OCI-LY7 (cell line): ENCODE measurements at places on chromosomes 1 and 21. TPM values are rescaled to one million over a fixed set of nuclear protein-coding genes. Genes with fewer than 3 reads are reported as not detected.

Gene LMX1A
- not detected in 2 replicates for total RNA-seq

Gene LRRC53
- not detected in 2 replicates for total RNA-seq

Gene RHBDL2
- total RNA-seq = not detected in 2 replicates

Gene SIK1
- 4.6 and 5.5 TPM in 2 replicates for total RNA-seq

Gene C1orf141
- total RNA-seq = not detected in 2 replicates

Gene PCBP3
- total RNA-seq = 0.61 and 1.0 TPM in 2 replicates

Gene FAM20B
- total RNA-seq = 36.5 and 37.7 TPM in 2 replicates

Gene CAPZB
- total RNA-seq = 187 and 190 TPM in 2 replicates

Gene DIO1
- not detected in 2 replicates for total RNA-seq

Gene PPIAL4G
- not detected in 2 replicates for total RNA-seq

Gene GJB3
- not detected in 2 replicates for total RNA-seq

Gene FMO3
- not detected in 2 replicates for total RNA-seq

Gene CADM3
- not detected in 2 replicates for total RNA-seq

Gene ITGB2
- total RNA-seq = 60.8 and 78.9 TPM in 2 replicates

Gene CCDC17
- total RNA-seq = 5.0 and 5.6 TPM in 2 replicates

Gene PDC
- not detected in 2 replicates for total RNA-seq

Gene GDAP2
- total RNA-seq = 21.7 and 26.8 TPM in 2 replicates

Gene CXADR
- 5.4 and 6.6 TPM in 2 replicates for total RNA-seq

Gene PRRC2C
- 191 and 203 TPM in 2 replicates for total RNA-seq

Gene BLACAT1
- total RNA-seq = 0.29 and 0.48 TPM in 2 replicates

Gene PTCH2
- total RNA-seq = 0.68 and 1.0 TPM in 2 replicates

Gene GPATCH3
- 15.2 and 17.4 TPM in 2 replicates for total RNA-seq

Gene PLPP3
- 1.7 and 2.4 TPM in 2 replicates for total RNA-seq
